ENCODE measurements at places on chromosomes 4 and X.

DNA sequence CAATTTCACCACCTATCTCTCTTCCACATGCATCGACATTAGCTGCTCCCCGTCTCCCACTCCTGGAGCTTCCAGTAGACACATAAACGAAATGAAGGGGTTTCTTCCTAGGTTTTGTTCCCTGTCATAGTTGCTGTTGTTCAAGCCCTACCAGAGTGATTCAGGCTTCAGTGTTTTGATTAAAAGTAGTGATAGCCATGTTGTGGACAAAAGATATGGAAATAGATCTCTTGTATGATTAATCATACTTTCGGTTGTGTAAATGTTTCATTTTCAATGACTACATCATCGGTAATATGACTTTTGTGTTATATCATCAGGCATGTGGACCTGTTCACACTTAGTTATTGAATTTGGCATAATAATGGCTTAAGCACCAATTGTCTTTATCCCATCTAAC is 96.5 kb upstream of the KLF3 start:
- DNase-seq = no peak

DNA sequence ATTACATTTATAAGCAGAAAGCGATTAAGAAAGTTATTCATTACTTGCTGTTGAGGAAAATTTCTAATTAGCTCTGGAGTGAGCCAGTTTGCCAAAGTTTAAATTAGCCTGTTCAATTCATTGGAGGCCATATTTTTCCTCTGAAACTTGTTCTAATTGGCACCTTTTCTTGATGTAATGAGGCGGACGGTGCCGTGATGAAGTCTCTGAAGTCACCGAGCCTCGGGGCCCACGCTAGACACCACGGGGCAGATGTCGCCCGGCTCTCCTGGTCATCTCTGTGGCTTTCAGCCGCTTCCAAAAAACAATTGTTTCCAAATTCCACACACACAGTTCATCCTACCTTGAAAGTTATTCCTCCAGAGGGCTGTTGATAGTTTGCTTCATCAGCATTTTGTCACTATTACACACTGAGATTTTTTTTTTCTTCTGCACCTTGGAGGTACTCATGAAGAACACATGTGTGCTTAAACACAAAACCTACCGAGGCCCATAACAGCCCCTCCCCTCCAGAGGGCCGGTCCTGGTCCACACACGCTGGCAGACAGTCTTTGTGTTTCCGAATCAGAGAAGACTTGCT is 3.9 kb upstream of the CTAG2 start:
- DNase-seq = no peak

GRCh38 chrX:9352243-9352642 is 112.6 kb upstream of the TBL1X start:
- no peak for DNase-seq

GRCh38 chr4:113478032-113478431 is 283.5 kb downstream of the CAMK2D start:
- no peak for DNase-seq

Data from astrocyte of the spinal cord (primary cell).